ENCODE measurements at places on chromosomes 2 and 18.
A peak's percentile ranks its signal among the peaks of the same experiment; 100 is the strongest.

DNA sequence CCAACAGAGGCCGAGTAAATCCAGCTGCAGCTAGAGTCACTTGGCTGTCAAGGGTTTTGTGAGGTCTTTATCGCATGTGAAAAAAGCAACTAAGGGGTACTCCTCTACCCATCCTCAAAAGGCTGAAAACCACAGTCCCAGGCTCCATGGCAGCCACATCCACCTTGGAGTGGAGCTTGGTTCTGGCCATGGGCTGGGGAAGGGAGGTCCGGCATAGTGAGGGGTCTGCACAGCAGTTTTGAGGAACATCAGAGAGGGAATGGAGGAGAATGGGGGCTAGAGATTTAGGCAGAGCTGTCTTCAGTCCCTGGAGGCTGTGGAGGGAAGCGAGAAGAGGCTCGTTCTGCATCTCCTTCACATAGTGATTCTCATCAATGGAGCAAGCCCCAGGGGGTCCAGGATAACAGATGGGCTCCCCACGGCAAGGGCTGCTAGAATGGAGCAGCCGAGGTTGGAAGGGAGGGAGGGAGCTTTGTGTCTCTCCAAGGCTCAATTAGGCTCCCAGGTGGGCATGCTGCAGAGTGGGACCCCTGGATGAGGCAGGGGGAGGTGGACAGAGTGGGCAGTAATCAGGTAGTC is 21.0 kb downstream of the MROH2A start:
- DNase-seq = no peak

- DNase-seq = no peak
These were observed 2.1 kb upstream of the PPP1CB start for GRCh38 chr2:28749526-28749925.

- DNase-seq = peak; percentile 99
These were observed 18.4 kb downstream of the ATOH8 start for GRCh38 chr2:85772019-85772745.

DNA sequence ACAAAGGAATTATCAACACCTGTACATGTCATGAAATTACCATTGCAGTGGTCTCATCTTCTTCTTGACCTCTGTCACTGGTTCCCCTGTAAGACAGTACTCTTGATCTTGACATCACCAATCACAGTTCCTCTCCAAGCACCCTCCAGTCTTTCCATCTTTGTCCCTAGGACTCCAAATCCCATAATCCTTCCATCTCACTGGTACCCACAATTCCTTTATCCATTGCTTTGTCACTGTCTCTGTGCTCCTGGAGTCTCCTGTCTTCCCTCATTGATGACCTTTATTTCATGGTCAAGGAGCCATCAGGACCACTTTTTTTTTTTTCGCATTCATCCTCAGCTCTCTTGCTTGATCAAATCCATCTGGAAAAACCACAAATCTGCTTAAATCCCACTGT is 56.7 kb downstream of the COL4A3 start:
- no peak for DNase-seq

DNA sequence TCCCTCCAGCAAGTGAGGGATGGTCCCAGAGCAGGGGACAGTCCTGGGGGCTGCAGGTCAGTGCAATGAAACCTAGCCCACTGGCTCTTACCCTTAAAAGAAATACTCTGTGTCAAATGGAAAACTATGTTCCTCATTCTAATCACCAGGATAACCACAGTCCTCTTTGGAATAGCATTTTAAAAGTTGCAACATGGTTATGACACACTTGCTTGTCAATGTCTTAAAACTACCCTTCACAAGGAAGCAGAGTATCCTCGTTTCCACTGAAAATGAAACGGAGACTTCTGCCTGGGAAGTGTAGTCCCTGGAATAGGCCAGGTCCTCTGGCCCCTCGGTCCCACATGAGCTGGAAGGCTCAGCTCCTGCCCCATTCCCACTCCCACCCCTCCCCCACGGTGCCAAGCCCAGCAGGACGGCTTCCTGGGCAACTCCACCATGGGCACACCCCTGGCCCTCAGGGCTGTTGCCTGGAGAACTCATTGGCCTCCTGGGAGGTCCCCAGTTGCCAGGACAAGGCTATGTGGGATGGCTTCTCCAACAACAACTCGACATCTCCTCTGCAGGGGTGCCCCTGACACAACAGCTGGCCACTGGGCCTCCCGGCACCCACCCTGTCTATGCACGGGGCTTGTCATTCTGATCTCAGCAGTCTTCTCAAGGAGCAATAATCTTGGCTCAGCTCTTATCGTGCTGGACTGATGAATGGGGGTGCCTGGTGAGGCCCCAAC is 38.3 kb upstream of the ST3GAL5 start:
- peak; percentile 46 for DNase-seq

DNA sequence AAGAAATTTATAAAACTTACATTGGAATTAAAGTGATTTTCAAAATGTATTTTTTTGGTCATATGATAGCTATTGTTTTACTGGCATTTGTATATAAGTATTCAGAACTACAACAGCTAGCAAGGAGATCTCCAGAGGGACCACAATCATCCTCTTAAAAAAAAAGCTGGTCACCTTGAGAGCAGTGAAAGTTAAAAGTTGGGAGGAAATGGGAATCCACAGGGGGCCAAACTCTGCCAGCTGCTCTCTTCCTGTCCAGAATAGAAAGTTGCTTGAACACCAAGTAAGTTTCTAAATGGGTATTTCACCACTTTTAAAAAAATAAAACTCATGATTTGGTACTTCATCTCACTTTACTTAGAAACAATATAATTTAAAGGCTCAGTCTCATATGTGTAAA is 1025.1 kb downstream of the LRP1B start:
- DNase-seq = no peak

GRCh38 chr2:160457588-160457987 is 36.0 kb downstream of the RBMS1 start:
- DNase-seq = no peak

DNA sequence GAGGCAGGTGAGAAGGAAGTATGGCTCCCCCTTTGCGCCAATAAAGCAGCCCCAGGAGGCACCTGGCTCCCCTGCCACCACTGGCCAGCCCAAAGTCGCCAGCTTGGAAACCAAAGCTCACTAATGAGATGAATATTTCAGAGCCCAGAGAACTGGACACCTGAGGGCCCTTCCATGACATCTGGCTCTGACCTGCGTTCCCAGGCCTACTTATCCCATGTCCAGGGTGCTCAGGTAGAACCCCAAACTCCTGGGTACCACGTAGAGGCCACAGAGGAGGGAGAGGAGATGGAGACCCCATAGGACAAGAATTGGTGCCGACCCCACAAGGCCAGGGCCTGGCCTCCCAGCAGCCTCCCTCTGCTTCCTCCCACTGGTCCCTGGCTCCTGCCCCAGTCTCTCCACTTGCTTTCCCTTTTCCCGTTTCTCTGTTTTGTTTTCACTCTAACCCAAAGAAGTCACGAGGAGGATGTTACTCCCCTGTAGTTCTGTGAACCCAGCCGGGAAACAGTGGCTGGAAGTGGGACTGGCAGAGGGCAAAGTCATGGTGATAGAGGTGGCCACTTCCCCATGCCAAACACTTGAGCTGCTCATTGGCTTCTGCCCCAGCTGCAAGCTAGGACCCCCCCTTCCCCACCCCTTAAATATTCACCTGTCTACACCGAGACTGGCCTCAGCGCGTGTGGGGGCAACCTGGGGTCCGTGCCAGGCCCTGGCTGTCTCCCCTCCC is 820 bp downstream of the TMBIM1 start:
- DNase-seq = no peak

GRCh38 chr2:25524507-25524906 is 148.9 kb downstream of the DTNB start:
- DNase-seq = no peak

GRCh38 chr2:65159906-65160305 is 30.0 kb upstream of the RAB1A start:
- no peak for DNase-seq

DNA sequence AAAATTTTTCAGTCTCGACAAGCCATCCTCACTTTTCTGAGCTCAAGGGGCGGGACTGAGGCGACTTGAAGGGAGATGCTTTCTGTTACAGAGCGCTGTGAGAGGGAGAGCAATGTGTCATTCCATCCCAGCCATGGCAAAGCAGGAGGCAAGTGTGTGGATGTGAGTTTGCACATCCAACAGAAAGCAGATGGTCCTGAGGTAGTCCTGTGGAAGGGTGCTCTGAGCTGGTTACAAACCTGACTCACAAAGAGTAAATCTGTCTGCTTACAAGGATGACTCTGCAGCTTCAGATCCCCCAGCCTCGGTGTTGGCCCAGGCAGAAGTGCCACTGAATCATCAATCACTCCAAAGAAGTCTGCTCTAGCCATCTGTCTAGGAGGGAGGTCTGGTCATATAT is 482.0 kb upstream of the DCC start:
- no peak for DNase-seq

GRCh38 chr18:79917853-79918614 is 33.4 kb downstream of the SLC66A2 start:
- DNase-seq = no peak

GRCh38 chr2:158723921-158724802 is 71.0 kb upstream of the DAPL1 start:
- DNase-seq = no peak

GRCh38 chr2:199707593-199708185 is 143.3 kb downstream of the FTCDNL1 start:
- DNase-seq = no peak

DNA sequence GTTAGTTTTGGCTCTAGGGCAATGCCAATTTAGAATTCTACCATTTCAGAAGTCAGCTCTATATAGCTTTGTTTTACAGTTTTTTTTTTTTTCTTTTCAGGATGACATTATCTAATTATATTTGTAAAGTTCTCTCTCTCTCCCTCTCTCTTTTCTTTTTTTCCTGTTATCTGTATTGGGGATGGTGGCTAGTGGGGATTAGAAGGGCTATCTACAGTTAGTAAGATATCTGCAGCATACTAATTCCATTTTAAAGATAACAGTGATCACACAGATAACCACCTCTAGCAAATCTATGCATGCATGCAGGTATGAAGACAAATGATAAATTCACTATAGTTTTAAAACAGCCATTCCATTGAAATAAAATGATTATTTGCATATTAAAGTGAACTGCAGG is 438.9 kb downstream of the ERBB4 start:
- DNase-seq = no peak

- no peak for DNase-seq
These were observed 15.0 kb downstream of the APLF start for GRCh38 chr2:68482296-68482820.

DNA sequence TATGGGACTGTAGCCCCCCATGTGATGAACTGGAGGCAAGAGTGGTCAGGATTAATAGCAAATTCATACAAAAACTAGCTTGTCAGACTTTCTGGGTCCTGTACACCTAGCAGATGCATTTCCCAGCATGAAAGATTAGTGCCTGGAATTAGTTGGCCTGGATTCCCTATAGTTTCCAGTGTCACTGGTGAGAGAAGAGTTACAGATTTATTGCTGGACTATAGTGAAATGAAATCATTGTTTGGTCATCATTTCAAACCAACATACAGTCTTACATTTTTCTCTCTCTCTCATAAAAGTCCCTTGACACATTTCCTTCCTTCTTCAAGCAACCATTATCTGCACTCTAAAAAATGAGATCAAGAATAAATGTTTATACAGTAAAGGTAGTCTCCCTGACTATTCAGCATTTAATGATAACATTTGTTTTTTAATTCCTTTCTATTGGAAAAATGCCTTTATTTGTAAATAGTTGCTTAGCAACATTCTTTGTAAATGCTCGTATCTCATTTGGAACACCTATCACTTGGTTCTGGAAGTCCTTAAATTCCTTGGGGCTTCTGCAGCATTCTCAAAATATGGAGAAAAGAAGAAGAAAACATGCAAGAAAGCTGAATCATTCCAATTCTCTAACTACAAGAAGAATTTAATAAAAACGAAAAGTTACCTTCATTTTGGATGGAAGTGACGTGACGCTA is 144.4 kb downstream of the MREG start:
- DNase-seq = no peak

DNA sequence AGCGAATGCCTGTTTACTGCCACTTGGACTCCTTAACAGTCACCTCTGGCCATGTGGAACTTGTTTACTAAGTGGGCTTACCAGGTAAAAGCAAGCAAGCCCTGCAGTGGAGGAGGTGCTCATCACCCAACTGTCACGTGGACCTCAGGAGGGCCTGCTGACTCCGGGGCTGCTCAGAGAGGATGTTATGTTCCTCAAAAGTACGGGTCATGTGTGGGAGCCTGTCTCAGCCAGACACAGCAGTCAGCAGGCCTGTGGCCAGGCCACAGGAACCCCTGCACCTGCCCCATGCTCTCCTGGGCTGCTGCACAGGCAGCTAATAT is 36.2 kb downstream of the AMER3 start:
- no peak for DNase-seq

DNA sequence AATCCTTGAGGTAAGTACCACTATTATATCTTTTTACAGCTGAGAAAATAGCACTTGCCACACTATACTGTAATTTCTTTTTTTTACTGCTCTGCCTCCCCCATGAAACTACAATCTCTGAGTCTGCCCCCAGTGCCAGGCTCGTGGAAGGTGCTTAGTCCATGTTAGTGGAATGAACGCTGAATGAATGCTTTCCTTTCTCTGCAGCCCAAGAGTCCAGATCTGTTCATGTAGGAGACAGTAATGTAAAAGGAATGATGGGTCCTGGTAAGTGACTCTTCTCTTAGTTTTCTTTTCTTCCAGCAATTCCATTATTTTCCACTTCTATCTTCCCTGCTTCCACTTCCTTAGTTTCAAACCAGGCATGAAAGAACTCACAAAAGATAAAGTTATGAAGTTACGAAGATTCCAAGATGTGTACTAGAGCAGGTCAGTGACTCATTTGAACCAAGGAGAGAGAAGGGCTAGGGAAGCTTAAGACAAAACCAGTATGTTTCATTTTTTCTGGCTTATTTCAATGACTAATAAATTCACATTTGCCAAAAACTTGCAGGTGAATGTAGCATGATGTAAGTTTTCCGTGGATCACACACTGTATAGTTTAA is 46.0 kb downstream of the ARHGEF33 start:
- DNase-seq = peak; percentile 76

DNA sequence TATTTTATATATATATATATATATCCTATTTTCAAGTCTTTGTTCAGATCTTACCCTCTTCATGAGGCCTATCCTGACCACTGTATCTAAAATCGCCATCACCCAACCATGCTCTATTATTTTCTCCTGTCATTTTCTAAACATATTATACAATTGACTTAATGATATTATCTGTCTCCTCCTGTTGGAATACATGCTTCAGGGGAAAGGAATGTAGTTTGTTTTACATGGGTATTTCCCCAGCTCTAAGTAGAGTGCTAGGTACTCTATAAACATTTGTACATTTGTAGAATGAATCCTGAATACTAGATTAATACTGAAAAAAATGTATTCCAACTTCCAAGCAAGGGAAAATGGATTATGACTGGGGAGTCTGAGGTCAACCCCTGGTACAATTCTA is 26.2 kb downstream of the TTC21B start:
- peak; percentile 56 for DNase-seq

DNA sequence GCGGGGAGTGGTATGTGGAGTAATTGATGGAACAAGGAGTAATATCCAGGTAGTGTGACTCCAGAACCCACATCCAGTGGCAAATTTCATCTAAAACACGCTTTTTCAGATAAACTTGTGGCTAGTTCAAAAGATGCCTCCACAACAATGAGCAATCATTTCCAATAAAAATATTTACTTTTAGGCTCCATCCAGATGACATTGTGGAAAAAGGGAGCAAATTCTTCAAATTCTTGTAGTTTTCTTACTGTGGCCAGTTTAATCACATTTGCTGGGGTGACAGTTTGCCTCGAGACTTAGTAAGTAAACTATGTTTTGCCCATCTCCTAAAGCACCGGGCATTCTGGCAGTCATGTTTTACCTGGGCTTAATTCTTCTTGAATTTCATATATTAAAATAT is 243.6 kb downstream of the IRS1 start:
- DNase-seq = peak; percentile 20

Measured in iris pigment epithelial cell (primary cell).